ENCODE measurements at places on chromosomes 12 and 14.

DNA sequence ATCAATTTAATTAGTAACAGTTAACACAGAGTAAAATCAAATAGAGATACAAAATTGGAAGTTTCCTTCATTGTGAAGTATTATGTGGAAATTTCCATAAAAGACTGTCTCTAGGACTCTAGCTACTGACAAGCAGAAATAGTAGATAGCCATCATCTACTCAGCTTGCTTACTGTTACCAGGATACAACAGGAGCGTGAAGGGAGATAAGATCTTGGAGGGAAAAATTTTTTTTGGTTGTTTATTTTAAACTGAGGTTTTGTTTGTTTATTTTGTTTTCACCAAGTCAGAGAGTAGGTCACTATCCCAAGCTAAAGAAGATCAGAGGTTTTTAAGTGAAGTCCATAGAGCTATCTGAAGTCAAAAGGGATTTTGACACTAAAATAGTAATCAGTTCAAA, 861.3 kb upstream of the MGAT4C start:
- DNase-seq, result no peak

DNA sequence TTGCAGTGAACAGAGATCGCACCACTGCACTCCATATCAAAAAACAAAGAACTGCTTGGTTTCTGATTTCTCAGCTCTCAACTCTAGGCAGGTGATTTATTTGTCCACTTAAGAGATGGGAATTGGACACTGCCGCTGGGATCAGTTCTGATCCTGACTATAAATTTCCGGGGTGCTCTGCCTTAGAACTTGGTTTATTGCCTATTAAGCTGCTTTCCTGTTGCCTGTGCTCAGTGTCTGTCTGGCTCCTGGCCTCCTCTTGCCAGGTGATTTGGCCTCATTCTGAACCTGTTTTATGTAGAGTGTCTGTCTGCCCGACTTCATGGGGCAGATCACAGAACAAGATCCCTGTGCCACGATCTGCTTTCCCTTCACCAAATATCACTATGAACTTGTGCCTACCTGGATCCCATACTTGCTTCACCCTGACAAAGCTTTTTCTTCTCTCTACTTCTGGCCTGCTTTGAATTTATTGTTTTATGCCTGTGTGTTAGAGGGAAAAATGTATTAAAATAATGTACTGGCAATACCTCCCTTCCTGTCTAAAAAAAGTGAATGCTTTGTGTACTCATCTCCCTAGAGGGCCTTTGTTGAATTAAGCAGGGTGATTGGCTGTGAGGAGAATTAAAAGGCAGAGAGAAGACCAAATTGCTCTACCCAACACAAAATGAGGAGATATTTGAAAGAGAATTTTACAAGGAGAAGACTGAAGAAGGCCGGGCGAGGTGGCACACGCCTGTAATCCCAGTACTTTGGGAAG, 27.6 kb downstream of the CDKN1B start:
- DNase-seq, result no peak

GRCh38 chr12:51911788-51912711, 4.7 kb downstream of the ACVRL1 start:
- no peak for DNase-seq

- no peak for DNase-seq
Observed at GRCh38 chr14:49367696-49368095, 218.5 kb downstream of the RPS29 start.

DNA sequence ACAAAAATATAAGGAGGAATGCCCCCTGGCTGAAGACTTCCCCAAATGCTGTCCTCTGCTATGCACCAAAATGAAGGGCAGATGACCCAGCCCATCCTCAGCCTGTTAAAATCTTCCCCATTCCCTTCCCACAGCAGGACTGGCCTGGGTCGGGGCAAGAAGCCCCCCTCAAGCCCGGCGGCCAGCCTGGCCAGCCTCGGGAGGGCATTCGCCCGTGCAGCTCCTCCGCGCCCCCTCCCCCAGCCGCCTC, 413 bp downstream of the RARG start:
- DNase-seq, result no peak

DNA sequence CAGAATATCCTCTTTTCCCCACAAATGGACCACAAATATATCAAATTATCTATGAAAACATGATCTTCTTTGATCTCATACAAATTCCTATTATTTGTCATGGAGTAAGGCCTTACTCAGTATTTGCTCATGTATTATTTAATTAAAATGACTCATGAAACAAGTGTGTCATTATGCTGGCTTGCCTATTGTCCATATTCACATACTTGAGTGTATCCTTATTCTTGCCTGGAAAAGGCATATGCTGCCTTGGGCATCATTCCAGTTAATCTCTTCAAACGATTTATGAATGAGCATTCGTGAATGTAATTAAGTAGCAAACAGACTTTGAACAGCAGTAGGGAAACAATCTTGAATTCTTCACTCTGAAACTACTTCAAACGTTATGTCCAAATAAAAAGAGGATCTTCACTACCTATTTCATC, 22.6 kb upstream of the SNRPF start:
- no peak for DNase-seq
